Left lung (tissue), 14 donors: ENCODE measurements at places on chromosomes 6 and 20. TPM values are rescaled to one million over a fixed set of nuclear protein-coding genes. Genes with fewer than 3 reads are reported as not detected.

- H3K4me1 ChIP-seq = peaks cover 22% of the 10 kb centered on the region
- no peak overlapping the region for H3K4me3 ChIP-seq
Observed at GRCh38 chr6:131065824-131066171, 2.8 kb upstream of the EPB41L2 start.

- no peaks in the 10 kb centered on the region for H3K36me3 ChIP-seq
- H3K4me1 ChIP-seq = no peaks in the 10 kb centered on the region
- H3K27ac ChIP-seq = no peak overlapping the region
- no peak overlapping the region for H3K4me3 ChIP-seq
- H3K27me3 ChIP-seq = no peaks in the 10 kb centered on the region
- DNase-seq = no peak
Observed at GRCh38 chr6:104017410-104018381, 842.0 kb downstream of the HACE1 start.

SPATS1 gene
- 0.45 TPM for total RNA-seq

APOBEC2 gene
- 0.29 TPM for total RNA-seq

PSORS1C2 gene
- total RNA-seq = not detected

FAM217A gene
- not detected for total RNA-seq

RNF217 gene
- total RNA-seq = 18.5 TPM

GRCh38 chr20:62766716-62767115 lies 29.6 kb upstream of the MRGBP start:
- no peaks in the 10 kb centered on the region for H3K4me1 ChIP-seq
- H3K36me3 ChIP-seq = no peaks in the 10 kb centered on the region
- no peak overlapping the region for H3K4me3 ChIP-seq
- DNase-seq = peak; percentile 6
- H3K27me3 ChIP-seq = peaks cover 72% of the 10 kb centered on the region
- H3K27ac ChIP-seq = no peak overlapping the region

DNA sequence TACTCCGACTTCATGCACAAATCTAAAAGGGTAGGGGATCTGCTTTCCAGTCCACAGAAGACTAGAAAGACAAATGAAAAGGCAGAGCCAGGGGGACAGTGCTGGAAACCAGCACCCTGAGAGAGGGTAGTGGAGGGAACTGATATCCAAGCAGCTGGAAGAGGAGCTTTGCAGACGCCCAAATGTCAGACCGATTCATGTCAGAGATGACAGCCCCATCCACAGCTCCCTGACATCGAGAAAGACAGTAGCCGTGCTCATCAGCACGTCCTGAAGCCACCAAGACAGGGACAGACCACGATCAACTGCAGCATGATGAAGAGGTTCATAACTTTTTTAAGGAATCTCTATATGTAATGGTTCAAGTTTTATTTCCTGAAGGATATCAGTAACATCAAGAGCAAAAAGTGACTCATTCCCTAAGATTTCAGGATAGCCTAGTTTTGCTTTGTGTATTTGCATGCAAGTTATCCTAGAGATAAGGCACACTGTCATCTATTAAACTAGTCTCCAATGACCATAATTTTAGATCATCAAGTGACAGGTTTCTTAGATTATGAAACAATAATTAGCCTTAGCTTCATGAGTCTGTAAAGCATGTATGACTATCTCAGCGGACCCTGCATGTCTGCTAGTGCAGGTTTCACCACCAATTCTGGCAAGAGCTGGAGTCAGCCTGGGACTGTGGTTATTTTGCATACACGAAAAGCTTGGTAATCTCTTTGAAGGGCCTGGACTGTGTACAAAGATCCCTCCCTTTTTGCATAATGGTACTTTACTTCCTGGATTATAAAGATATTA lies 43.0 kb downstream of the PRDM1 start:
- no peak for DNase-seq
- H3K36me3 ChIP-seq = no peaks in the 10 kb centered on the region
- no peaks in the 10 kb centered on the region for H3K27me3 ChIP-seq
- H3K4me3 ChIP-seq = no peak overlapping the region

DNA sequence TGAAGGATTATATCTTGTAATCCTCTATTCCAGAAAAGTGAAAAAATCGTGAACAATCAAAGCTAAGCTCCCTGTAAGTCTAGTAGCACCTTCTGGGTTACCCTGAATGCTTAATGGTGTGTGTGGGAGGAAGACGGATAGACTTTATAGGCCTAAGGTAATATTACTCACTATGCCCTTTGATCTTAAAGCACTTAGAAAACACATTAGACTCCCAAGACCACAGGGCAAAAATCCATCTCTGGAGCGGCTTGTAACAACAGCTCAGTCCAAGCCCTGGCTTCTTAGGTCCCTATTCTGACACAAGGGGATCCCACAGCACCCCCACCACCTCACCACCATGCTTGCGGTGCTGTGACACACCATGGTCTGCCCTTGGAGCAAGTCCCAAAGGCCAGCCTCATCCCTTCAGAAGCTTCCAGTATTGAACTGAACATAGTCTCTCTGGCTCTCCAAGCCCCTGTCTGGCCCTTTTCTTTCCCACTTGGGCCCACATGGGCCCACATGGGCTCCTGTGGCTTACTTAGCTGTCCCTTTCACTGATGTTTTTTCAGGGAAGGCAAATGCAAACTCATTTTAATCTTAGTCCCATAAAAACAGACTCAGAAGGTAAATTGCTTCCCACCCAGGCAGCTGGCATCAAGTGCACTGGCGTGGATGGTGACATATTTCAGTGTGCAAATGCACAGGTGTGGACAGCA lies 28.3 kb downstream of the C6orf132 start:
- H3K4me3 ChIP-seq = no peak overlapping the region
- no peaks in the 10 kb centered on the region for H3K36me3 ChIP-seq
- no peak for DNase-seq
- no peaks in the 10 kb centered on the region for H3K27me3 ChIP-seq

DNA sequence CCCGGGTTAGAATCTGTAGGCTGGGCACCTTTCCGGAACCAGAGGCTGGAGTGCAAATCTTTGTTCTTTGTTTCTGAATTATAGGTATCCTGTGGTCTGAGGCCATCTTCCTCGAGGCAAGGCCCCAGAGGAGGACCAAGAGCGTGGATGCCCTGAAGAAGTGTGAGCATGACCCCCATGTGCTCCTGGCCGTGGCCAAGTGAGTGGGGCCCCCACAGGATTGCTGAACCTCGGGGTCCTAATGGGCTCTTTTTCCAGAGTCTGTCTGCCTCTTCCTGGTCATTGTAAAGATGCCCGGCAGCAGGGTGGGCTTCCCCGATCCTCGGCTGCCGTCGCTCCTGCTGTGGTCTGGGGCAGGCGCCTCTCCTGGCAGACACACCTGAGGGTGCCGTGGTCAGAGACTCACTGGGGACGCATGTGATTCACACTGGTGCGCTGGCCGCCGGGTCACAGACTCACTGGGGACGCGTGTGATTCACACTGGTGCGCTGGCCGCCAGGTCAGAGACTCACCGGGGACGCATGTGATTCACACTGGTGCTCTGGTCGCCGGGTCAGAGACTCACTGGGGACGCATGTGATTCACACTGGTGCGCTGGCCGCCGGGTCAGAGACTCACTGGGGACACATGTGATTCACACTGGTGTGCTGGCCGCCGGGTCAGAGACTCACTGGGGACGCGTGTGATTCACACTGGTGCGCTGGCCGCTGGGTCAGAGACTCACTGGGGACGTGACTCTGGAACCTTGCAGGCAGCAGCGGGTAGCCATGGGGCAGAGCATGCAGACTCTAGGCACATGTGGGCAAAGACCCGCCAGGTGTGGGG lies 6.5 kb upstream of the C20orf204 start:
- H3K4me3 ChIP-seq = no peak overlapping the region
- no peaks in the 10 kb centered on the region for H3K36me3 ChIP-seq
- no peak overlapping the region for H3K27ac ChIP-seq
- H3K27me3 ChIP-seq = no peaks in the 10 kb centered on the region

COL12A1 gene
- 26.5 TPM for total RNA-seq

DNA sequence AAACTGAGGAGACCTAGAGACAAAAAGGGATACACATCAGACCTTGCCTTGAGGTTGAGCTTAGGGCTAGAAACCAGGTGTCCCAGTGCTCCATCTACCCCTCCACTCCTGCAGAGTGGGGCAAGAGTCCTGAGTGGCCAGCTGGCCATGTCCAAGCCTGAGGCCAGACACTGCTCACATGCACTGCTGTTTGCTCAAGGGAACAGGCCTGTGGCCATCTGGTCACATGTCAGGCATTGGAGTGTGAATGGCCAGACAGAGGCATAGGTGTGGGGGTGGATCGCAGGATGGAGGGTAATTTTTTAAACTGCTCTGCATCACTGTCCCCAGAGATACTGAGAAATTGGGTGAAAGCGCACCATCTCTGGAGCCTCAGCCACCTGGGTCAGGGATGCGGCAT lies 30.5 kb downstream of the MAFB start:
- H3K4me1 ChIP-seq = no peaks in the 10 kb centered on the region
- H3K4me3 ChIP-seq = no peak overlapping the region
- no peak for DNase-seq
- H3K27ac ChIP-seq = no peak overlapping the region
- H3K36me3 ChIP-seq = no peaks in the 10 kb centered on the region
- H3K27me3 ChIP-seq = no peaks in the 10 kb centered on the region

DNA sequence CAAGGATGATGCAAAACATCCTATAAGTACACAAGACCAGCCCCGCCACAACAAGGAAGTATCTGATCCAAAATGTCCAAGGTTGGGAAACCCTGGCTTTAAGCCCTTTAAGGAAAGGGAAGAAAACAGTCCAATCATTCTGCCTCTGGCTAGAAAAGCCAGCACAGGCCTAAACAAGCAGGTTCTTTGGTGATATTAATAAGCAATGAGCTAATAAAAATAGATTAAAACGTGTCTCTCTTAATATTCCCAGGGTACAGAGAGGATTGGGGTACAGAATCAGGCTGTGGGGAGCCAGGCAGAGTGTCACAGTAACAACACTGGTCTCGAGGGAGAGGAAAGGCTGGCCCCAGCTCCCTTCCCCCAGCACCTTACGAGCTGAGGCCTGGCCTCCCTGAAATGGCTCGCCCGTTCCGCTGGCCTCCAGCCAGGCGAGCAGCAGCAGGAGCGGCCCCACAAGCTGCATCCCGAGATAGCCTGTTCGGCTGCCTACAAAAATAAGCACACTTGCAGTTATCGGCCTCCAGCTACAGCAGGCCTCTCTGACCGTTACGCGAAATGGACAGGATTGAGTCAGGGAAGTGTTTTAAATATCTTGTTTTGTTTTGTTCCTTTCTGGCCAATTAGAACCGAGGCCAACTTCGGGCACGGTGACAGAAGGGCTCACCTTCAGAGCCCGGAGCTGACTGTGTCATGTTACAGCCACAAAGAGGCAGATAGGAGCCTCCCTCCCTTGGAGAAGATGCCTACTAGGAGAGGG lies 4.0 kb upstream of the ZMYND8 start:
- no peak for DNase-seq
- no peaks in the 10 kb centered on the region for H3K27me3 ChIP-seq
- peaks cover 76% of the 10 kb centered on the region for H3K4me1 ChIP-seq

DNA sequence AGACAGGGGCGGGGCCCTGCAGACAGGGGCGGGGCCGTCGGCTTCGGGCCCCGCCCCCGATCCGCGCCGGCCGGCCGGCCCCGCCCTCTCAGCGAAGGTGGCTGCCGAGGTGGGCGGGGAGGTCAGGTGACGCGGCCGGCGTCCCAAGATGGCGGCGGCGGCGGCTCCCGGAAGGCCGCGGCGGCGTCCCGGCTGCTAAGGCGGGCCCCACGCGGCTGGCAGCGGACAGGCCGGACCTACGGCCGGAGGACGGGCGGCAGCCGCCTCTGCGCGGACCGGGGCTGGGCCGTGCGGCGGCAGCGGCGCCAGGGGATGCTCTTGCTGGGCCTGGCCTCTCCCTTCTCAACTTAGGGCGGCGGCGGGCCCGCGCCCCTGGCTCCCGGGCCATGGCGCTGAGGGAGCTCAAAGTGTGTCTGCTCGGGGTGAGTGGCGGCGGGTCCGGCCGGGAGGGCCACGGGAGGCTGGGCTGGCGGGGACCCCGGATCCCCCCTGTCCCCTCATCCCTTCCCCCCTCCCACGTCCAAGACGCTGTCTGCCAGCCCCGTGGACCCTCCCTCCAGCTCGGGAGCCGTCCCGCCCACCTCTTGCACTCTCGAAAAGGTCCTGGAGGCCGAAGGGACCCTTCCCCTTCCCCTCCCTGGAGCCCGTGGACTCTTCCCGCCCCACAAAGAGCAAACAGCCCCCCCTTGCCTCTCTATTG lies at the start of gene RAB22A:
RAB22A (plus strand) TSS at position 125 of the 700 bp plus-strand sequence; CDS start at position 387, 262 bp downstream.
- H3K4me3 ChIP-seq = peak within 1 kb of the TSS; percentile 98
- H3K27ac ChIP-seq = peak within 1 kb of the TSS; percentile 90
- DNase-seq = peak; percentile 63
- peaks cover 64% of the 10 kb centered on the region for H3K4me1 ChIP-seq
- H3K36me3 ChIP-seq = peaks cover 32% of the 10 kb centered on the region
- H3K27me3 ChIP-seq = no peaks in the 10 kb centered on the region
